Activated CD4-positive, alpha-beta T cell treated with anti-CD3 and anti-CD28 coated beads for 24 hours (primary cell): ENCODE measurements at places on chromosomes 7 and 10.

- DNase-seq = no peak
Measured at GRCh38 chr7:131166066-131166465, 161.6 kb upstream of the MKLN1 start.

GRCh38 chr10:26770069-26770468 is 72.6 kb downstream of the PDSS1 start:
- no peak for DNase-seq

DNA sequence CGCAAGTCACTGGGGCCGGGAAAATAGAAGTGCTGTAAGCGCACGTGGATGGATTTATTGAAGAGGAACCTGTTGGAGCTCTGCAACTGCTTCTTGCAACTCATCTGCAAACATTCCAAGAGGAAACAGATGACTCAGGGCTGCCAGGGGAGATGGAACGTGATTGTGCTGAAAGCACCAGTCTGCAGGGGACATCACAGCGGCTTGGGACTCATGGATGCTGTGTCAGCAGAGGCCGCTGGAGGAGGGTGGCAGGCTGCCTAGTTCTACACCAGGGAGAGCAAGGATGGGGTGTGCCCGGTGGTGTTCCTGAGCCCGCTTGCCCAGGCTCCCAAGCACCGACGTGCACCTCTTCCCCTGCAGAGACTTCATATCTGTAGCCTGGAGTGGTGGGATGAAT is 515.7 kb downstream of the TCERG1L start:
- DNase-seq = no peak

- DNase-seq = no peak
Measured at GRCh38 chr7:149719912-149720335, 53.5 kb downstream of the ZNF467 start.

DNA sequence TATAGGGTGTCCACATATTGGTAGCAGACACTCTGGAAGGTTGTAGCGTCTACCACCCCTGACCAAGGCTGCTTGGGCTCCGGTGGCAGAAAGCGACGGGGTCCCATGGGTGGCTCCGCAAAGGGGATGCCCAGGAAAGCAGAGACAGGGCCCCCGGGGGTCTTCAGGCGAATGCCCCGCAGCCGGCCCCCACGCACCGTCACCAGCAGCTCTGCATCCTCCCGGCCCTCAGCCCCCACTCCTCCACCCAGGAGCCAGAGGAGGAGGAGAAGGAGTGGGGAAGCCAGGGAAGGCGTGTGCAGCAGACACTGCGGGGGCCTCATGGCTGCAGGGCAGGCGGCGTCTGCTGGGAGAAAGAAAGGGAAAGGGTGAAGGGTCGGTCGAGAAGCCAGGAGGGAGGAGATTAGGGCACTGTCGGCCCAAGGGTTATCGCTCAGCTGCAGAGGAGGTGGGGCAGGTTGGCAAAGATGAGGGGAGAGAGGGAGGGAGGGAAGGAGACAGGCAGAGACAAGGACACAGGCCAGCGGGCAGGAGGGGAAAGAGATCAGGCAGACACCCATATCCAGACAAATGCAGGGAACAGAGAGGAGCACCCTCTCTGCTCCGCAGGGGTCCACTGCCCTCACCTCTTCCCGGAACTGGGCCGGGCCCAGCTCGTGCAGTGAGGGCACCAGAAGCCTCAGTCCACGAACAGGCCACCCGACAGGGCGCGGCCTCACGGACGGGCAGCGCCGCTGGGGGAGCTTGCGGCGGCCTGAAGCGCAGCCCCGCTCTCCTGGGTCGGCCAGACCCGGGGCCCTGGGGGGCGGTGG is 1.6 kb downstream of the ACHE start:
- no peak for DNase-seq

GRCh38 chr7:2530071-2530987 is 10.8 kb downstream of the LFNG start:
- DNase-seq = no peak
